MG63 (cell line): ENCODE measurements at places on chromosomes 4 and X. TPM values are rescaled to one million over a fixed set of nuclear protein-coding genes. Genes with fewer than 3 reads are reported as not detected.
A peak's percentile ranks its signal among the peaks of the same experiment; 100 is the strongest.

Gene RBM47
- 0.66 TPM in 1 of 2 replicates, not detected in the other for total RNA-seq

Gene KLHL4
- 1.4 TPM in 1 of 2 replicates, not detected in the other for total RNA-seq

DNA sequence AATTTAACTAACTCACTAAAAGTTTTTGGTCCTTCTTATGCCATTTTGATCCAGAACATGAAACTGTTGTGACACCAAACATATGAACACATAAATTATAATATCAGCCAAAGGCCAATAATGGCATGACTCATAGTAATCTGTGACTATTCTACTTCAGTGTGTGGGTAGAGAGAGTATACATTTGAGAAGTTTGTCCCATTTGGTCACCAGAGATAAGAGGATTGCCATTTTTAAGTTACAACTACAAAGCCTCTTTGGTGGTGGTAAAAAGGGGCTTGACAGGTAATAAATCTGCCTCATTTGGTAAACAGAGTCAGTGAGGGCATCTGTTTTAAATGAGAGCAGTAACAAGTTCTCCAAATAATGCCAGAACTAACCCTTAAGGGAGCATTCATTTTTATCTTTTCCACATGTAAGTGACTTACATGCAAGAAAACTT is 117.9 kb downstream of the TBC1D19 start:
- DNase-seq: no peak

DNA sequence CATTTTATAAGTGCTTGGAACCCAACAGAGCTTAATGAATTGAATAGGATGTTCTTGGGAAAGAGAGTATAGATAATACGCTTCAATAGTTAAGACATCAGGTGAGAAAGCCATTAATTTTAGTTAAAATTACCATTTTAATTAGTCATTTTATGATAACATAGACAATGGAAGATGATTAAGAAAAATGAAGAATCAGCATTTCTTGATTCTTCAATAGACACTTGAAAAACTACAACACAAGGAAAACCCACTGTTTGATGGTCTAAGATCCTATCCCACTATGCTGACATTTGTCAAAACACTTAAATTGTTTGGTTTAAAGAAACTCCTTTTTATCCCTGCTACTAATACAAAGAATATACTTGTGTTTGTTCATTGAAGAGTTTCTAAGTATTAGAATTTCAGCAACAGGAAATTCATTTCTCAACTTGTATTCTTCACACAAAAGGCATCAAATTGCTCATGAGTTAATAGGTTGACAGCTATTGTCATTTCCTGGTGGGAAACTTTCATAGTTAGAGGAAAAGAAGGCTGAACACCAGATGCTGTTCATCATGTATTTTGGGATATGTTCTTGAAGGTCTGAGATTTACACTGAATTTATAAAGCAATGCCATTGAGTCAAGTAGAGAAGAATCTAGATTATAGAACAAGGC is 9.6 kb upstream of the CXCL2 start:
- DNase-seq: no peak

Gene RAB41
- not detected in 2 replicates for total RNA-seq

Gene TDO2
- not detected in 2 replicates for total RNA-seq

GRCh38 chr4:161350946-161351345 is 812.9 kb downstream of the FSTL5 start:
- no peak for DNase-seq

Gene GAGE12D
- total RNA-seq: not detected in 2 replicates

Gene CNGA1
- not detected in 2 replicates for total RNA-seq

- no peak for DNase-seq
Observed at GRCh38 chr4:118858779-118859178, 22.9 kb upstream of the SEC24D start.

Gene GAGE13
- total RNA-seq: not detected in 2 replicates

Gene OPRPN
- total RNA-seq: not detected in 2 replicates

GRCh38 chr4:47075919-47076318 is 44.6 kb downstream of the GABRB1 start:
- DNase-seq: no peak

- DNase-seq: no peak
Observed at GRCh38 chrX:101415180-101416145, 7.4 kb downstream of the HNRNPH2 start.

- no peak for DNase-seq
Observed at GRCh38 chr4:68249434-68249833, 3.9 kb upstream of the TMPRSS11B start.

Gene KCNIP4
- total RNA-seq: not detected in 2 replicates

Gene AVPR2
- total RNA-seq: 0.27 TPM in 1 of 2 replicates, not detected in the other

Gene STEEP1
- 50.8 and 60.2 TPM in 2 replicates for total RNA-seq

DNA sequence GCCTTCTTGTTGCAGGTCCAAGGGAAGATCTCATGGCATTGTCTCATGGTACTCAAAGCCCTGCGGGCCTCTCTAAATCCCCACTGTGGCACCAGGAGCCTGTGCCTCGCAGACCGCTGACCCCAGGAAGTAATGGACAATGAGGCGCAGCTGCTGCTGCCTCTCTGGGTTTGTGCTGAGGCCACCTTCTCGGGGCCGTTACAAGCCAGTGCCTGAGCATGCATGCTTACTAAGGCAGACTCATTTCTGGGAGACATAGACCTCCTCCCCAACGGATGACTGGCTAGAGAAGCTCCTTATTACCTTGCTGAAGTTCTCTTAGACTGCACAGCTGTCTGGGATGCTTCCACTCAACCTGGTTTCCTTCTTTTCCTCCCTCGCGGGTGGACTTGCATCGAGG is 1.3 kb downstream of the BDH2 start:
- DNase-seq: no peak

GRCh38 chr4:19623866-19624265 is 627.8 kb upstream of the SLIT2 start:
- no peak for DNase-seq

GRCh38 chr4:168630445-168631187 is 133.8 kb downstream of the PALLD start:
- peak; percentile 60 for DNase-seq

DNA sequence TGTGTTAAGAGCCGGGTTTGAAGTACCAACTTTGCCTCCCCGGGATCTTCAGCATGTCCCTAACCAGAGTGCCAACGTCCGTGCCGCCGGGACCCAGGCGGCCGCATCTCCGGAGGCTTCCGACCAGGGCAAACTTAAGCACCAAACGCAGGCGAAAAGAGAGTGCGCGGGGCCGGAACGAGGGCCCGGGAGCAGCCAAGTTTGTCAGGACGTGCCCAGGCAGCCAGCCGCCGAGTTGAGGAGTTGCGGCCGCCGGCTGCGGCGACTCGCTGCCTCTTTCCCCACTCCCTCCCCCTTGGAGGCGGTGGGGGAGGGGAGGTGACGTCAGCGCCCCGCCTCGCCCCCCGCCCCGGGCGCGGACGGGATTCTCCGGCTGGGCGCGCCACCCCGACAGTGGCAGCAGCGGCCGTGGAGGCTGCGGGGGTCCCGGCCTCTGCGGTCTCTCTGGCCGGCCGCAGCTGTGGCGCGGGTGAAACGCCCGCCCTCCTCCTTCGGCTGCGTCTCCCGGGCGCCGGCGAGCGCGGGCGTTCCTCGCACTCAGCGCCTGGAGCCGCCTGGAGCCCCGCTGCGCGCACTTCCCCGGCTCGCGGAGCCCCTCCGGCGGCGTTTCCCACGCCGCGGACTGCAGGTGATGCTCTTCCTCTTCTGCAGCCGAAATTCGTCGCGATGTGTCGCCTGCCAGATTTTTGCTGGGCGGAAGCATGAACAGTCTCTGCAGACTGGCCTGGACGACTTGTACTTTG is 2.9 kb upstream of the FAT1 start:
- DNase-seq: peak; percentile 63

DNA sequence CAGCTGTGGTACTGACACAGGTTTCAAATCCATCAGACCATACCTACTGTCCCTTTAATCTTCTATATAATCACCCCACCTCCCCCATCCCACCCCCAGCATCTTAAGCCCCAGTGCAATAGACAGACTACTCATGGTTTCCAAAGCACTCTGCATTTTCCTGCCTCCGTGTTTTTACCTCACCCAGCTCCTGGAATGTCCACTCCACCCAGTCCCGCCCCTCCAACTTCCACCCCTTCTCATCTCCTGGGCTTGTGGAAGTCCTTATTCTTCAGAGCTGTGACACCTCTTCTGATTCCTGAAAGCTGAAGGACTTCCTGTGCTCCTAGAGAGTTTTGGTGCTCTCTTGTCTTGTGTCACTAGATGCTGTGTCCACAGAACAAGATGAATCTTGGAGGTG is 94.3 kb downstream of the EFNB1 start:
- DNase-seq: no peak

DNA sequence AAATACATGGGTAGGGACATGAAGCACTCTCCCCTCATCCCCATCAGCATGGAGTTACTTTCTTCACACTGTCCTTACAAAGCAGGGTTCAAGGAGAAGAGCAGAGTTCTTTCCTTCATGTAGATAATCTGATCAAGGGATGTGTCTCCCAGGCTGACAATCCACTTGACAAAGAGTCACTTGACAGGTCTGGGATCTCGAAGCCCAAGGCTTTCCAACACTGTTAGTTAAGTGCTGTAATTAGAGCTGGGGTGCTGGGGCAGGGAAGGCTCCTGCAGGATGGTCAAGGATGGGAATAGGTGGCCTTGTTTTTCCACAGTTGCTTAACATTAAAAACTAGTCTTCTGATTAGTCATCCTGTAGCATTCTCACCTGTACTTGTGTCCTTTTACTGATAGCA is 38.0 kb downstream of the CCNG2 start:
- no peak for DNase-seq

DNA sequence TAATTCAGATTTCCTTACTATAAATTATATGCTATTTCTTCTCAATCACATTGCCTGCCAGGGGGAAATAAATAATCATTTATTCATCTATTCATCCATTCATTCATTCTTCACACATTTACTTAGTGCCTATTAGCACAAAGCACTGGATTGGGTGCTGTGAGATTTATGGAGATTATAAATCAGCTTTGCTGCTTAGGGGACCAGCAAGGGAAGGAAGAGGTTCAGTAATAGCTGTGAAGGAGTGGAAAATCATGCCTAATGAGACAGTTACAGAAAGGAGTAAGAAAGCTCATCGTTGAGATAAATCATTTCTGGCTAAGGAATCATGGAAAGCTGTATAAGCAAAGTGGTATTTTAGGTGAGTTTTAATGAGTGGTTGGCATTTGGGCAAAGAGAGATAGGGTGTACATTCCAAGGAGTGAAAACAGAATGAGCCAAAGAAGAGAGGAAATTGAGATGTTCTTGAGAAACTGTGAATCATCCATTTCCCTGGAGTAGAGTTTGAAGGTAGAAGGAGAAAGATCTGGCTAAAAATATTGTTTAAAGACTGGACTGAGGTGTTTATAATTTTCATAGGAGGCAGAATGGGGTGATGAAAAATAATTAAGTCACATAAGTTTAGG is 9.6 kb downstream of the ARSJ start:
- DNase-seq: no peak

Gene HMX1
- 7.5 and 17.5 TPM in 2 replicates for total RNA-seq

DNA sequence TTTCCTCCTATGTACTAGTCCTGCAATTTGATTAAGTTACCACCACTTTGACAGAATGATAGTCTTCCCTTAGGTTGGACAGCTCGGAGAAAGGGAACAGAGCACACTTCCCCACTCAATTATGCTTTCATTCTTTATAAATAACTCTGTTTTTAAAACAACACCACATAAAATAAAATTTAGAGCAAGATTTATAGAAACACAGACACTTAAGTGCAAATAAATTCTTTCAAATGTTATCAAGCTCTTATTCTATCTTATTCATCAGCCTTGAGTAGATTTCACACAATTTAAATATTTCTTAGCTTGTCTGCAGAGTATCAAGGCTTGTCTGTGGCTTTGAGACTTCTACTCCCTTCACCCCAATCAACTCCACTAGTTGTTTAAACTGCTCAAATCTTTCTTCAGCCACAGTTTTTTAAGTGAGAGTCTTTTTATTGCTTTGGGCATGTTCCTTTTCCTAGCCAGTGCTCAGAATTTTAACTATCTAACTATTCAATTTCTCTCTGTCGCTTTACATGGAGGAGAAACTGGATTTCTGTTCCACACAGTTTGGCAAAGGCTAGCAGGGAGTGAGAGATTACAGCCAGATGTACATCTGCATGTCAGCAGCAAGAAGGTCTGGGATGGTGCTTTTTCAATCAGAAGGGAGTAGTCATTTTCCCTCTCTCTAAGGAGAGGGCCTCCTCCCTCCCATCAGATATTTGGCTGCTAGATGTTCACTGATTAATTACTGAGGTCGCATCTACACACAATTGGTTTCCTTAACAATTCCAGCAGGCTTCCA is 53.1 kb upstream of the PLAC1 start:
- no peak for DNase-seq

DNA sequence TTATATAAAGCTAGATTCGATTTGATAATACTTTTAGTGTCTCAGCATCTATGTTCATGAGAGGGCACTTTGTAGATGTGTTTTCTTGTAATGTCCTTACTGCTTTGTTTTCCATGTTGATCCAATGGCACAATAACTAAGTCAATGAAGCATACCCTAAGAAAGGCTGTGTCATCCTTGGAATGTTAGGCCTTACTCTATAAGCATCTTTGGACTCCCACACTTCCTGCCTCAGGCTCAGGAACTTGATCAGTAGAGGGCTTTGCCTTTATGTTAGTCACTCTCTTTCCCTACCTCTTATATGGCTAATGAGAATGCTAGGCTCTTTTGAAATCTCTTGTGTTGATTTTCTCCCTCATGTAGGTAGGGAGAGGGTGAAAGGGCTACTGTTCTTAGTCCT is 33.2 kb upstream of the EDA2R start:
- no peak for DNase-seq

Gene GPR119
- total RNA-seq: not detected in 2 replicates

DNA sequence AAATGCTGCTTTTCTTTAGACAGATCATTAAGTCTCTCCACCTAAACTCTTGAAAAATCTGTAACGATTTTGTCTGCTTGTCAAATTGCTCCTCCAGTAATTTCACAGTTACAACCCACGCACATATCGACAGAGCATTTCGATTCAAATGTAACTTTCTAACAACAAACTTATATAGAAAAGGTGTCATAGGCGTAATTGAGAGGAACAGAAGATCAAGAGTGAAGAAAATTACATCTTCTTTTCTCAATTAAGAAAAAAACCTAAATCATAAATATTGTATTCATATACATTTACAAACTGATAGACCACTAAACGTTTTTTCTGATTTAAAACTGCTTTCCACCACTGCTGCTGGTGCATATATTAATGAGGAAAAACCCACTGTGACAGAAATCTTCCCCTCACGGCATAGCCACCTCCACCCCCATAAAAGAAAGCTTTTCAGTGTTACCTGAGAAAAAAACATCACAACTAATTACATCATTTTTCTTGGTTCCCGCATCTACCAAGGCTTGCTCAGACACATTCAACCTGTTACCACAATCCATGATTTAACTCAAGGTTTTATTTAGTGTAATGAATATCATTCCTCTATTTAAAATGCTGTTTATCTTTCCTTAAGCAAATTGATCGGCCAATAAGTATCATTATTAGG is 1.9 kb downstream of the GPM6A start:
- no peak for DNase-seq

Gene JADE3
- total RNA-seq: 7.9 and 8.5 TPM in 2 replicates

Gene TNIP3
- not detected in 2 replicates for total RNA-seq

DNA sequence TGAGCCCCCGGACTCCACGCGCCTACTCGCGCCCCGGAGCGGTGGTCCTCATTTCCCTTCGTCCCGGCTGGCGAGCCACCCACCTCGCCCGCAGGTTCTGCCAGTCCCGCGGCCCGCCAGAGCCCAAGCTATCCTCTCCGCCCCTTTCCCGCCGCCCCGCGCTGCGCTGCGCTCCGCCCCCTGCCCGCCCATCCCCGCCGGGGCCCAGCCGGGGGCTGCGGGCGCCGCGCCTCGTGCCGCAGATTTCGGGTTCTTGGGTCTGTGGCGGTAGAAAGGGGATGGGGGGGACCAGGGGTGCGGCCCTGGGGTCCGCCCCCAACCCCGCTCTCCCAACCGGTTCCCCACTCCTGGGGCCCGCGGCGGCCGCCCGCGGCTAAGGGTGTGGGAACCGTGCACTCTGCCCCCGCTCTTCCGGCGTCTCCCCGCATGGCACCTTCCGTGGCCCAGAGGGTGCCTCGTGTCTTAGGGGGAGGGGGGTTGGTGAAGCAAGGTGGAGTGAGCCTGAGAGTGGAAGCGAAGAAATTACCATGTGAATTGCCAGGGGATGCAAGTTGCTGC is 650.8 kb upstream of the DIPK2B start:
- peak; percentile 65 for DNase-seq
